Activated naive CD4-positive, alpha-beta T cell treated with anti-CD3 and anti-CD28 coated beads, Interleukin-2, amount 10 ng/mL, durations not matched to agents 7 days and 5 days (primary cell): ENCODE measurements at places on chromosomes 11 and 22.

DNA sequence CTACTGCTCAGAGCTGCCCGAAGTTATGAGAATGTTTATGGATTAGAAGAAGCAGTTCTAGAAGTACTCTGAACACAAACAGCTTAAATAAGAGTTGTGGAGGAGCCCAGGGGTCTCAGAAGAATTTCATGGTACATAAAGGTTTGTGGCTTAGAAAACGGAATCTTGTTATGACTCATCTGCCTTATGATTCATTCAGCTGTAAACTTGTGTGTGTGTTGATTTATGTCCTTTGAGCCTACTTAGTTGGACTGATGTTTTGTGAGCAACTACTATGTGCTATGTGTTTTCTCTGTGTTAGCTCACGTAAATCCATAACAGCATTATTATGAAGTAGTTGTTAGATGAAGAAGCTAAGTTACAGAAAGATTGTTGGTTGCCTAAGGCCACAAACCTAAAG is 203.7 kb downstream of the PGR start:
- H3K4me3 ChIP-seq: no peak overlapping the region
- no peak overlapping the region for H3K27ac ChIP-seq
- no peak for DNase-seq
- H3K36me3 ChIP-seq: no peaks in the 10 kb centered on the region

DNA sequence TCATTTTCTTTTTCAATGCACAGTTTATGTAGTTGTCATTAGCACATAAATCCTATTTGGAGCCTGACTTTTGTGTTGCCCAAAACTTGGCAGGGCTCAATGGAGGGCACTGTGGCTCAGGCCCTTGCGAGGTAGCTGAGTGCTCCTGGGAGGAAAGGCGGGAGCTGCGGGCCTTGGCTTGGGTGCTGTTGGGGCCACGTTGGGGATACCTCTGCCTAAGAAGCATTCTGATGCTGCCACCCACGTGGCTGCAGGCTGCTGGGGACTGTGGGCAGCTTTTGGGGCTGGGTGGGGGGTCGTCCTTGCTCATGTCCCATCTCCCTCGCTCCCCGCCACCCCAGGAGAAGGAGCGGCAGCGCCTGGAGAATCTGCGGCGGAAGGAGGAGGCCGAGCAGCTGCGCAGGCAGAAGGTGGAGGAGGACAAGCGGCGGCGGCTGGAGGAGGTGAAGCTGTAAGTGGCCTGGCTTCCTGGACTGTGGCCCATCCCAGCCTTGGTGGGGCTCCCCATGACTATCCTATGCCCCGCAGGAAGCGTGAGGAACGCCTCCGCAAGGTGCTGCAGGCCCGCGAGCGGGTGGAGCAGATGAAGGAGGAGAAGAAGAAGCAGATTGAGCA is 20.9 kb downstream of the INCENP start:
- peaks cover 61% of the 10 kb centered on the region for H3K36me3 ChIP-seq
- no peak overlapping the region for H3K27ac ChIP-seq
- no peak overlapping the region for H3K4me3 ChIP-seq

- no peaks in the 10 kb centered on the region for H3K27me3 ChIP-seq
- peaks cover 40% of the 10 kb centered on the region for H3K4me1 ChIP-seq
- peaks cover 39% of the 10 kb centered on the region for H3K36me3 ChIP-seq
- no peak for DNase-seq
- peak overlapping the region; percentile 96 for H3K27ac ChIP-seq
Measured at GRCh38 chr22:23895599-23896144, 1.5 kb downstream of the MIF start.

DNA sequence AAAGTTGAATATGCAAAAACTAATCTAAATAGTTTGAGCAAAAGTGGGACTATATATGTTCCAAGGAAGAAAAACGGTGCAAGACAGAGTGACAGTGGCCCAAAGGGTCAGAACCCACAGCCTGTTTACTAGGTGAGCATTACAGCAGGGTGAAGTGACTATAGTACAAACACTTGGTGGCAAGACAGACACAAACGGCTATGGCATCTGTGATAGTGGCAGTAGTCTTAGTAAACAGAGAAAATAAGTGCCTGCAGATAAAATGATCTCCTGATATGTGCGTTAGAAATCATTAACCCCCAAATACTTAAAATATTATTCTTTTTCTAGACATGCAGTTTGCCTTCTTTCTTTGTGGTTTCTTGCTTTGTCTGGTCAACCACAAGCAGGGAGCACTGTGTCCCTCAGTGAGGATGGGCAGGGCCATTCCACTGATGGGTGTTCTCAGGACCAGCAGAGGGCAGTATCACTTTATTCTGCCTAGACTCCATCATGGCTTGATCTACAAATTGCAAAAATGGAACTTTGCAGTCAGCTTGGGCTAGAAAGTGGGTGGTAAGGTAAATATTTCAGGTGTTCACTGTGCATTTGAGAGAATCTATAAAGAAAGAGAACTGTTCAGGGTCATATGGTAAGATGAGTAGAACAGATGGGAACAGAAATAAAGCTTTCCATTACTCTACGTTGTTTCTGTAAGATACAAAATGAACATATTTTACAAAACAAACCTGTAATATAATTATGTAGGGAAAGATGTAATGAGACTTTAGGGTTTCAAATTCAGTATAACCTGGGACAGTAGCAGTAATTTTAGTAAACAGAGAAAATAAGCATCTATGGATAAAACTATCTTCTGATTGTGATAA is 198.2 kb downstream of the SWAP70 start:
- H3K36me3 ChIP-seq: no peaks in the 10 kb centered on the region
- H3K27ac ChIP-seq: no peak overlapping the region
- peak; percentile 54 for DNase-seq
- H3K4me3 ChIP-seq: no peak overlapping the region

- no peaks in the 10 kb centered on the region for H3K36me3 ChIP-seq
- H3K27me3 ChIP-seq: peaks cover 34% of the 10 kb centered on the region
- H3K4me3 ChIP-seq: no peak overlapping the region
- DNase-seq: no peak
- H3K27ac ChIP-seq: no peak overlapping the region
Measured at GRCh38 chr11:120880498-120881175, 143.3 kb upstream of the TBCEL start.

- H3K4me3 ChIP-seq: no peak overlapping the region
- H3K27me3 ChIP-seq: no peaks in the 10 kb centered on the region
- H3K36me3 ChIP-seq: no peaks in the 10 kb centered on the region
- no peak for DNase-seq
- H3K4me1 ChIP-seq: no peaks in the 10 kb centered on the region
- H3K27ac ChIP-seq: no peak overlapping the region
Measured at GRCh38 chr11:132037956-132038355, 667.5 kb downstream of the NTM start.

- H3K27me3 ChIP-seq: peaks cover 4% of the 10 kb centered on the region
- H3K4me3 ChIP-seq: peak within 1 kb of the TSS; percentile 96
- H3K27ac ChIP-seq: peak within 1 kb of the TSS; percentile 100
- peaks cover 33% of the 10 kb centered on the region for H3K4me1 ChIP-seq
- DNase-seq: peak; percentile 99
- H3K36me3 ChIP-seq: peaks cover 16% of the 10 kb centered on the region
Measured at GRCh38 chr11:506995-507726, at the start of gene RNH1. Gene RNH1, minus strand, starts transcription at chr11:507242. Its CDS starts 5,080 bp downstream, at chr11:502162.

- H3K27ac ChIP-seq: no peak overlapping the region
- peaks cover 22% of the 10 kb centered on the region for H3K27me3 ChIP-seq
- H3K4me1 ChIP-seq: no peaks in the 10 kb centered on the region
Measured at GRCh38 chr11:61193596-61193995, 9.7 kb upstream of the PGA3 start.

- H3K27me3 ChIP-seq: peaks cover 4% of the 10 kb centered on the region
- no peak for DNase-seq
- H3K4me1 ChIP-seq: peaks cover 56% of the 10 kb centered on the region
- H3K27ac ChIP-seq: peak overlapping the region; percentile 43
Measured at GRCh38 chr11:47946682-47947559, 33.4 kb upstream of the PTPRJ start.
